Right atrium auricular region (tissue), 2 donors: ENCODE measurements at places on chromosomes 1 and 21. TPM values are rescaled to one million over a fixed set of nuclear protein-coding genes. Genes with fewer than 3 reads are reported as not detected.

DNA sequence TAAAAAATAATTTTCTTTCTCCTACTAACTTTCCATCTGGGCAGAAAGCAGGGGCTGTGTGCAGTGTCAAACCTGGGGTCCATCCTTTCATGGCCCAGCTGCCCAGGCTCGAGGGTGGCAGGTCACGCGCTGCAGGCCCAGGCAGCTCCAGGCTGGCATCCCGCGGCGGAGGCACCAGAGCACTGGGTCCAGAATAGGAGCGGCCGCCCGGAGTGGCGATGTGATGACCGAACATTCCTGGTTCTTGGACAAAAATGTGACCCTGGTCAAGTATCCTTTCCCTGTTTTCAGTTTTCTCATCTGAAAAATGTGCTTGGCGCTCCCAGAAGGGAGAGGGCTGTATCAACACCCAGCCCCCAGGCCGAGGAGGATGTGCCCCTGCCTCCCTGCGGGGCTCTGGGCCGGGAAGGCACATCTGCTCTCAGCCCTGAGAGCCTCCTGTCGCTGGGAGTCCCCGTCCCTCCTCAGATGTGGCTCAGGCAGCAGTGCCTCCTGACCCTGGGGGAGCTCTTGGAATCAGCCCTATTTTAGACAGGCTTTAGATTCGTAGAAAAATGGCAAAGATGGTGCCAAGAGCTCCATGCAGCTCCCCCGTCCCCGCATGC lies 29.3 kb downstream of the SLX9 start:
- DNase-seq = no peak

RNU1-2 gene
- total RNA-seq = not detected

GRCh38 chr1:2255420-2256369 lies 27.6 kb downstream of the SKI start:
- no peak for DNase-seq

DNA sequence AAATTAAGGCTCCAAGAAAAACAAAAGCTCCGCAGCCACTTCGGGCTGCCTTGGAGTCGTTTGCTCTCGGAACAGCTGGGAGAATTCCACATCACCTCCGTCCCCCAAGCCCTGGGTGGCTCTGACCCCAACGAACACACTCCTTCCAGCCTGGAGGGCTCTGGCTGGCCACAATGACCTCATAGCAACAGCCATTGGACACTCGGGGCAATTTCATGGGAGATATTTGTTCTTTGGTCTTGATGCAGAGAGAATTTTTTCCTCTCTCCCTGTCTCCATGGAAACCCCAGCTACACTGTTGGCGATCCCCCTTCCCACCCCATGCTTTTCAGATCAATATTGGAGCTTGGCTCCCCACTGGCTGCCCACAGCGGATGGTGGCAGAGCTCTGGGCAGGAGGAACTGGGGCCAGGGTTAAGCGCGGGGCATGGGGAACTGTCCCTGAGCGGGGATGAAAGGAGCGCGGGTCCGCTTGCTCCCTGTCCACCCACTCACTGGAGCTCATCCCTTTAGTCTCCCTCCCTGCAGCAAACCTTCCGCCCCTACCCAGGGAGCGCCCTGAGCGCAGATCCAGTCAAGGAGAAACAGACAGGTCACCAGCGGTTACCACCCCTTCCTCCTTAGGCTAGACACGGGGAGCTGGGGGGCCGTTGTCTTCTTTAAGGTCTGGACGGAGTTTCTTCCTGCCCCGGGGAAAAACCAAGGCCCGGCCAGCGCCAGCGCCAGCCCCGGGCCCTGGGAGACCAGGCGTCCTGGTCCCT lies 1.2 kb downstream of the WNT4 start:
- DNase-seq = no peak

- DNase-seq = no peak
Measured at GRCh38 chr1:226763905-226764264, 24.8 kb upstream of the ITPKB start.

- no peak for DNase-seq
Measured at GRCh38 chr1:180922631-180923015, 9.9 kb downstream of the KIAA1614 start.

DNA sequence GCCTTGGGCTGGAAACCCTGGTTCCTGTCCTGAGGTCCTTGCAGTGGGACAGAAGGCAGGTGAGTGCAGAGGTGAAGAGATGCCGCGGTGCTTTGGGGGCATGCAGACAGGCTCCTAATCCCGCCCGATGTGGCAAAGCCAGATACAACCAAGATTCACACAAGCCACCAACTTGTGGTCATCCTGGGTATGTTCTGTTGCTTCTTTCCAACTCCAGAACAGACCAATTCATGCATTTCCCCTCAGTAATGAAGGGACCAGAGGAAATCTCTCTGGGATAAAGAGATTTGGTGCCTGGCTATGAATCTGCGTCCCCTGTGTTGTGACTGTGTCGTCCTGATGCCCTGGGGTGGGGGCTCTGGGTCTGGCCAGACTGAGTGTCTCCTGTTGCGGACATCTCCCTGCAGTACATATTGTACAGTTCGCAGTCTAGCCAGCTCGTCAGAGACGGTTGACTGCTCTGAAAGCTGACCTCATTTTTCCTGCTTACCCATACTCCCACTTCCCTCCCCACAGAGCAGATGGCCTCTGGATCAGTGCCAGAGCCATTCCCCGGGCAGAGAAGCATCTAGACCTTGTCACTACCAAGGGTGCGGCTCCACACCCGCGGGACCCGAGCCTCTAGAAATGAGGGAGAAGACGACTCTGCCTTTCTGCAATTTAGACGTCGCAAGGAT lies 216.3 kb downstream of the KIF26B start:
- no peak for DNase-seq

GRCh38 chr1:21508580-21509350 lies 458 bp upstream of the ALPL start:
- DNase-seq = peak; percentile 69

DNA sequence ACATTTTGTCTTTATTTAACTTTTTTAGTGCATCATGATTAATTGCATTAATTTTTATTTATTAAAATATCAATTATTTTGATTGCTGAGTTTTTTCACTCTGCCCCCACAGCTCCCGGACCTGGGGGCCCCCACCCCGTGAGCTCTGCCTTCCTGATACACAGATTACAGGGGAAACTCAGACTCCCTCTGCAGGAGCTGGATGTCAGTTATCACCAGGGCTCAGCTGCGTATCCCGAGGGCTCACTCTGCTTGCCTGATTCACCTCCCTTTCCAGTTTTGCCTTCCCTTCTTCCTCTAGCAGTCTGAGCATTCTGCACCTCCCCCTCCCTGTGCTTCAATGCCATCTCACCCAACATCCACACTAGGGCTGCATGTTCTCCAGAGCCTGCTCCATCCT lies 98.2 kb downstream of the ATP1A1 start:
- no peak for DNase-seq

- DNase-seq = no peak
Measured at GRCh38 chr1:28509705-28510272, 3.9 kb downstream of the RCC1 start.

- DNase-seq = no peak
Measured at GRCh38 chr1:190205713-190206112, 272.0 kb downstream of the BRINP3 start.

MX2 gene
- total RNA-seq = 5.9 TPM

AMPD1 gene
- total RNA-seq = not detected

DNA sequence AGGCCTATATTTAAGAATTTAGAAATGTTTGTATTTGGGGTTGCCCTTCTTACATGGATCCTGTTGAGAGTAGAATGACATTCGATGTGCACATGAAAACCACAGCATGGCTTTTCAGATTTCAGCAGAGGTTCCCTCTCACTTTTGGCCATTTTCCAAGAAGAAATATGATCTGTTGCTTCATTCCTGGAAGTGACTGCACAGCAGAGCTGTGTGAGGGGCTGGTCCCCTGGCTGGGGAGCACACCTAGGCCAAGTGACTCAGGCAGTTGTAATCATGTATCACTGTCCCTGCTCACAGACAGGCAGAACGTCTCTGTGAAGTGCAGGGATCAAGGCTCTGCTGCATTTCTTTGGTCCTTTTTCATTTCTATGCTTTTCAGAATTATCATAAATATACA lies 32.3 kb downstream of the AGT start:
- no peak for DNase-seq

GRCh38 chr1:14570514-14570913 lies 28.0 kb upstream of the KAZN start:
- DNase-seq = no peak

MIXL1 gene
- not detected for total RNA-seq

CFHR5 gene
- not detected for total RNA-seq

GRCh38 chr1:8462371-8462892 lies 144.5 kb downstream of the SLC45A1 start:
- no peak for DNase-seq

DNA sequence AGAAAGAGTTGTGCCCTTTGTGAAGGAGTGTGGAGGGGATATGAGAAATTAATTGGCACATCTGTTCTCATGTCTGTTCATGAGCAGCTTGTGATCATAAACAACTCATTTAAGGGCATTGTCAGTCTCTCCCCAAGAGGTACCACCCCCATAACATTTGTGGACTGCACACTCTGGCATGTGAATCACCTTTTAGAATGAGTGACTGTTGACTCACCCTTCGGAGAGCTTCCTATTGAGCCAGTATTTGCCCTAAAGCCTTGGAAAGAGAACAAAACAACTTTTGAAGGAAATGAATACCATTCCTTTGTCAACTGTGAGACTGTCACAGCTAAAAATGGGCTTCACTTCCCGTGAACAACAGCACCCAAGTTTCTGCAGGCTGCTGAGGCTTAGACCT lies 27.5 kb upstream of the MYSM1 start:
- DNase-seq = no peak

- DNase-seq = no peak
Measured at GRCh38 chr1:26839339-26839722, 12.8 kb downstream of the ZDHHC18 start.

- DNase-seq = no peak
Measured at GRCh38 chr21:38936240-38936639, 130.5 kb downstream of the ETS2 start.

DNA sequence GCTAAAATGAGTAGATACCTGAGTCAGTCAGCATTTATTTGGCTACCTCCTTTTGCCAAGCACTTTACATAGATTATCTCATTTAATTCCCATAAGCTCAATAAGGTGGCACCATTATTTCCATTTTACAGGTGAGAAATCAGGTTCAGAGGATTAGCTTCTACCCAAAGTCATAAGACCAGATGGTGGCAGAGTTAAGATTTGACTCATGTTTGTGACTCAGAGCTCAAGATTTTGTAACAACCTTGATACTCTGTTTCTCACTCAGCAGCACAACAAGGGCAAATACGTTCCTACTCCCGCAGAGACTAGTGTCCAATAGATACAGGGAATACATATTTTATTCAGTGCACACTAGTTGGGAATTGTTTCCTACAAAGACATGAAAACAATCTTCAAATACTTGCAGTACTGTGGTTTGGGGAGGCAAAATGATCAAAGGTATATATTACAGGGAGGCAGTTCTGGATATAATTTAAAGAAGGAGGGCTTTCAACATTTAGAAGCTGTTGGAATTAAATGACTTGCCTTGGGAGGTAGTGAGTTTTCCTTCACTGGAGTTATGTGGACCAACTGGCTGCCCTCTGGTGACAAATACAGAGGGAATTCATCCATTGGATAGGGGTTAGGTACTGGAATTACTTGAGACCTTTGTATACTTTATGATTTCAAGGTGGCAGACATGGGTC lies 3.6 kb downstream of the LEPR start:
- no peak for DNase-seq

SV2A gene
- total RNA-seq = 6.3 TPM

GRCh38 chr1:108758796-108759195 lies 12.3 kb downstream of the STXBP3 start:
- no peak for DNase-seq

- peak; percentile 47 for DNase-seq
Measured at GRCh38 chr1:20727746-20728316, 4.7 kb downstream of the SH2D5 start.

GRCh38 chr1:6872573-6873261 lies 87.5 kb downstream of the CAMTA1 start:
- DNase-seq = no peak

UMODL1 gene
- not detected for total RNA-seq

PRRX1 gene
- total RNA-seq = 55.1 TPM

DNA sequence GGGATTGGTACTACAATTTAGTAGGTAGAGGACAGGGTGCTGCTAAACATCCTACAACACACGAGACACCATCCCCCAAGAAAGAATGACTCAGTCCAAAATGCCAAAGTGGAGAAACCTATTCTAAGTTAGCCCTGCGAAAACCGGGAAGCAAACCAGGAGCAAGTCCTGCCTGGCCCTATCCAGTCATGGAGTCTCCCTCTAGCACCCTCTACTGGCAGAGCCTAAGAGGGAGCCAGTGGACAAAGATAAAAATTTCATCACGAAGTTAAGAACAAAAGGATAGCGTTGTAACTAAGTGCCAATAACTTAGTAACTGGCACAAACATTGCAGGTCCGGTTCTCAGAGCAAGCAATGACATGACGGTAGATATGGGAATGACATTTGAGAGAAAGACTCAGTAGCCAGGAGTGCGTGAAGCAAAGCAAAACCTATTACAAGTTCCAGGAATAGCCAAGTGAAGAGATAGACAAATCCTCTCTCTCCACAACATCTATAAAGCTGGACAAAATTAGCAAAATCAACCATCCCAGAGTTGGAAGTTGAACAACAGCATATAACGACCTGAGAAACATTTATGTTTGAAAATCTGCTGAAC lies 383.5 kb downstream of the OMA1 start:
- peak; percentile 61 for DNase-seq

DNA sequence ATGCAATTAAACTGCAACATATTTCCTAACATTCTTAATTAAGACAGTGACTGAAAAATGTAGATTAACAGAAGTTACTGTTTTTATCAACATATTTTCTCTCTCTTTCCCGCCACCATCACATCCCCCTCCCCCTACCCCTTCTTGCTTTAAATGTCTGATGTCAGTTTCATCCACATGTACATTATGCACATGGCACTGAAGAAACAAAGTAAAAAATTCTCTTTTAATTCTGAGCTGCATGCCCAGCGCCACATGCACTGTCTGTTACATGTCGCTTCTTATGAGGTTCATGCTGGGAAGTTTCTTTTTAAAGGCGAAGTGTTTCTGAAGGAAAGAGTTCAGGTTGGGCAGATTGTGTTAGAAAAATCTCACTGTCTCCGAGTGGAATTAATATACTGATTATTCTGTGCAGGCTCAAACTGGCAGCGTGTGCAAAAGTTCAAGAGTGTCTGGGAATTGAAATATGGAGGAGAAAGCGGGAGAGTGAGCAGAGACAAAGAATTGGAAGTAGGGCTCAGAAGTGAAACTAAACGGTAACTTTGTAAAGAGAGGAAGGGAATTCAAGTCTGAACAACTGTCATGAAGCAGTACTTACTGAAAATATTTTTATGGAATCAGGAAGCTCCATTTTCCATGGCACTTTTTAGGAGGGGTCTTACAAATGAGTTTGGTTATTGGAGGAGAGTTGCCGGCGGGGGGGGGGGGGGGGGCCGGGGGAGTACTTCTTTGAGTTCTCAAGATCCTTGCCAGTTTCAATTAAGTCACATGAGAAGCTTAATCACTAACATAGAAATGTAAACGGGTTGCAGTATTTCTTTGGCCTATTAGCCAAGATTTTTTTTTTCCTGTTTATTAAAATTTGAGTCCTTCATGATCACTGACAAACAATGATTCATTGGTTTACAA lies 217.6 kb downstream of the SDCCAG8 start:
- no peak for DNase-seq
